MCF 10A (cell line): ENCODE measurements at places on chromosomes 2 and 18. TPM values are rescaled to one million over a fixed set of nuclear protein-coding genes. Genes with fewer than 3 reads are reported as not detected.
A peak's percentile ranks its signal among the peaks of the same experiment; 100 is the strongest.

DNA sequence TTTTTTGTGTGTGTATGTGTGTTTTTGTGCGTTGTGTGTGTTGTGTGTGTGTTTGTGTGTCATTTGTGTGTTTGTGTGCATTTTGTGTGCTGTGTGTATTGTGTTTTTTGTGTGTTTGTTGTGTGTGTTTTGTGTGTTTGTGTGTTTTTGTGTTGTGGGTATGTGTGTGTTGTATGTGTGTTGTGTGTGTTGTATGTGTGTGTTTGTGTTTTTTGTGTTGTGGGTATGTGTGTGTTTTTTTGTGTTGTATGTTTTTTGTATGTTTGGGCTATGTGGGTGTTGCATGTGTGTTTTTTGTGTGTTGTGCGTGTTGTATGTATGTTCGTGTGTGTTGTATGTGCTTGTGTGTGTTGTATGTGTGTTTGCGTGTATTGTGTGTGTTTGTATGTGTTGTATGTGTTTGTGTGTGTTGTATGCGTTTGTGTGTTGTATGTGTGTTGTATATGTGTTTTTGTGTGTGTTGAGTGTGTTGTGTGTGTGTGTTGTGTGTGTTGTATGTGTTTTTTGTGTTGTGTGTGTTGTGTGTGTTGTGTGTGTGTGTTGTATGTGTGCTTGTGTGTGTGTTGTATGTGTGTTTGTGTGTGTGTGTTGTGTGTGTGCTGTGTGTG lies 275.3 kb downstream of the HRH4 start:
- no peak for DNase-seq

DNA sequence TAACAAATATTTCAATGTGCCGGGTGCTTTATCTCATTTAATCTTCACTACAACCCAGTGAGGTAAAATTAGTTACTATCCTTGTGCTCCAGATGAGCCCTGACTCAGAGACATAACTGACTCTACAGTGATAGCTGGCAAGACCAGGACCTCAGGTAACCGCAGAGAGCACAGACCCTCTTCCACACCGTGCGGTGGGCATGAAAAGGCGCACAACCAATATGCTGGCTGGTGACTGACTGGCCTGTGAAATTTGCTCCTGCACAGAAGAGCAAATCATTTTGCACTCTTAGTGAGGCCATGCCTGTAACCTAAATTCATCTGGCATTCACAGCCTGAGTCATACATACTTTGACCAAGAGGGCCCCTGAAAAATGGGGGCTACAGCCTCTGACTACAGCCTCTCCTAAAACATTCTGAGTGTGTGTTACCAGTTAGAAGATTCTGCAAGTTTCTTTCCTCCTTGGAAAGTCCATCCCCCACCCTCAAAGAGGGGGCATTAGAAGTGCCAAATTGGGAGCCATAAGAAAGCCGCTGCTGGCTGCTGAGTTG lies 22.4 kb upstream of the MSGN1 start:
- no peak for DNase-seq

Gene ADRA2B
- not detected in 2 replicates for total RNA-seq

Gene RGPD6
- total RNA-seq: 16.7 and 21.0 TPM in 2 replicates

GRCh38 chr2:15984368-15985255 lies 44.3 kb downstream of the MYCN start:
- DNase-seq: no peak

Gene DCAF17
- 20.8 and 21.3 TPM in 2 replicates for total RNA-seq

DNA sequence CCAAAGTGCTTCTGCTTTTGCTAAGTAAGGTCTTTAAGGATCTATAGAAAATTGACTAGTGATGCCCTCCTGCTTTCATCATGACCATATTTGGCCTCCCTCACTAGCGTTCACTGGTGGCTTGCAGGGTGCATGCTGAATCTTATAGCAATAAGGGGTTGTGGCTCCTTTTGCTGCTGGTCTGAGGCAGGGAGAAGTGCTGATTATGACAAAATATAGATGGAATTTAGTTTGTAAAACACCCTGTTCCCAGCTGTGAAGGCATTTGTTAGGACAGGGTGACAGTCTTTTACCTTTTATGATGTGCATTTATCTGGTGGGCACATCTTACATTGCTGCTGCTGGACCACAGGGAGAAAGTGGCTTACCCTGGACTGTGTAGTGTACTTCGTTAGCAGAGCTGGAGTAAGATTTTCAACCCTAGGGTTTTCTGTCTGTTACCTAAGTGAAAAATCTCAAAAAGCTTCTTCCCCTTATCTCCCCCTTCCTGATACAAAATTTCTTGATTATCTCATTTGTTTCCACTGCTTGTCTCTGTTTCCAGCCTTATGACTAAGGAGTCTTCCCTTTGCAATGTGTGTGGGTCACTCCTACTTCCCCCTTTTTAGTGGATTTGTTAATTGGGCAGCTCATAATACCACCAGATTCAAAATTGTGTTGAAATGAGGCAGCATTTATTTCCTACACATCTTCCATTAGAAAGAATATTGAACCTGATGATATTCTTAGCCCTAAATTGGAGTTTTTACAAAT lies 21.2 kb upstream of the RPL37A start:
- DNase-seq: no peak

DNA sequence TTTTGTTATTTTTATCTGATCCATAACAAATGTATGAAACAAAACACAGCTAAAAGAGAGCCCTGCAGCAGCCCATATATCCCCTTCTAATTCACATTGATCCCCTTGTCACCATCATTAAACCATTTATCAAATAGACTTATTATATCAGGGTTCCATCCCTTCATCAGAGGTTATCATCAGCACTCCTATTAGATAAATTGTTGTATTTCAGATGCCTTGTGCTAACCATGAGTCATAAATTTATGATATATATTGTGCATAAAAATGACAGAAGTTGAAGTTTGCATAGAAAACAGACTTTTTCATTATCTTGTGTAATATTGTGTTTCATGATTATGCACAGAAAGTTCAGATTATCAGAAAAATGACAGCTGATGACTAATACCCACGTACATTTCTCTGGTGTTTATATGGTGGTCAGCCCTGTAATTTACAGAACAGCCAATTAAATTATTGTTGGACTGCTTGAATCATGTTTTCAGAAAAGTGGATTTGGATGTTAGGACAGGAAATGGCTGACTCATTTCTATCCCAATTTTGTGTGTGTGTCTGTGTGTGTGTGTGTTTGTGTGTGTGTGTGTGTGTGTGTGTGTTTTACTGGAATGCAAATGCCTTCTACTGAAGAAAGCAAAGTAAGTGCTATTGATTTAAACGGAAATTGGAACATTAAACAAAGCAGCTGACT lies 80.9 kb downstream of the PPP1R1C start:
- peak; percentile 77 for DNase-seq

Gene UGT1A5
- not detected in 2 replicates for total RNA-seq

Gene PRSS56
- total RNA-seq: not detected in 2 replicates

Gene SLC4A3
- total RNA-seq: 4.2 and 4.7 TPM in 2 replicates

DNA sequence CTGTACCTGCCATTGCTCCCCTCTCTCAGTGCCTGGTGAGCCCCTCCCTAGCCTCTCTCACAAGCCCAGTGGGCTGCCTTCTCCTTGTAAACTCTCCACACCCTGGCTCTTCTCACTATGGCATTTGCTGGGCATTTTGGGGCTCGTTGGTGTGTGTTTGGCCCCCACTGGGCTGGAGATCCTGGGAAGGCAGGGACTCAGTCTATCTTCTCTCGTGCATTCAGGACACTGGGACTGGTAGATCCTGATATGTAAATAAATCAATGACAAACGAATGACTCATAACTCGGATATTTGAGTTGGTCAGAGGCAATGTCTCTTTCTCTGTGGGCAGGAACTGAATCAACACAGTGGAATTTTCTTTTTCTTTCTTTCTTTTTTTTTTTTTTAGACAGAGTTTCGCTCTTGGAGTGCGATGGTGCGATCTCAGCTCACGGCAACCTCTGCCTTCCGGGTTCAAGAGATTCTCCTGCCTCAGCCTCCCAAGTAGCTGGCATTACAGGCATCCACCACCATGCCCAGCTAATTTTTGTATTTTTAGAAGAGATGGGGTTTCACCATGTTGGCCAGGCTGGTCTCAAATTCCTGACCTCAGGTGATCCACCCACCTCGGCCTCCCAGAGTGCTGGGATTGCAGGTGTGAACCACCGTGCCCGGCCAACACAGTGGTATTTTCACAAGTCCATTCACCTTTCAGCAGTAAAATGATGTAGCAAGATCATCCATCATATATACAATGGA lies 144.6 kb upstream of the SPRED2 start:
- DNase-seq: peak; percentile 89

Gene PSD4
- 9.6 and 13.2 TPM in 2 replicates for total RNA-seq

Gene IL36RN
- total RNA-seq: not detected in 2 replicates

Gene HAUS1
- total RNA-seq: 14.9 and 21.6 TPM in 2 replicates

DNA sequence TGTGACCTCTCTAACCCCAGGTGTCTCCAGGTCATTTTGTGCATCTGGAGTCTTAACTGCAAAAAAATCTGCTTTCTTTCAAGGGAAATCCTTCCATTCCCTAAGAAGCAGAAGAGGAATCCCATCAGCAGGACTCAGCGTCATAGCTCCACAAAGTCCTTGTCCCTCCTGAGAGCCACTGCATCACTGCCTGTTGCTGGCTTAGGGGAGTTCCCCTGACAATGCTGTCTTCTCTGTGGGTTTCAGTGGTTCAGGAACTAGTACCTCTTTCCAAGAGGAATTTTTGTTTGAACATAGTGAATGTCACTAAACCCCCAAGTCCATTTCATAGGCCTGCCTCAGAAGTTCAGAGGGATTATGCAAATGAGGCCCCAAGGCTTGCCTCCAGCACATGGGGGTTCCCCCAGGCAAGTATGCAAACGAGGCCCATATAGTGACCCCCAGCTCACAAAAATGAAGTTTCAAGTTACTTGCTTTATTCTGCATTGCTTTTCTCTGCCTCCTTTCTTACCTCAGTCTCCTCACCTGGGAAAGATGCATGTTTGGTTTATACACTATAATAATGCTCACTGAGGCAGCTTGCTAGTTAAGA lies 513.9 kb upstream of the MEX3C start:
- DNase-seq: no peak

DNA sequence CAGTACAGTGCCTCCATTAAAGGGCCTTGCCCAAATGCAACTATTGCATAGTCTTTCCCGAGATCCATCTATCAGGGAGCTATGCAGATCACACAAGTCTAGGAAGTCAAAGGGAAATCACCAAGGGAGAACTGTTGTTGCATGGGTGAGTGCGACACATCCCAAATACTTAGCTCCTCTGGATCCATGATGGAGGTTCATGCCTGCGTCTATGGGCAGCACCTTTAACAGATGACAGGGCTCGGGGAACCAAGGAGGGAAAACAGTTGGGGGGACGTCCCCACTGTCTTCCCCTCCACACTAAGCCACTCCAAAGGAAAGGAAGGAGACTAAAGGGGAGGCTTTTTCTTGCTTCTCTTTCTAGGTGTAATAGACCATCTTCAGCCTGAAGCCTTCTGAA lies 552.8 kb upstream of the PKDCC start:
- peak; percentile 5 for DNase-seq

Gene TMEM37
- 0.17 TPM in 1 of 2 replicates, not detected in the other for total RNA-seq

Gene SYT4
- total RNA-seq: not detected in 2 replicates

Gene TRIM43
- not detected in 2 replicates for total RNA-seq

GRCh38 chr2:86194751-86195054 lies 559 bp downstream of the IMMT start:
- no peak for DNase-seq

- no peak for DNase-seq
These were observed 82.0 kb downstream of the PHLPP1 start for GRCh38 chr18:62797329-62797728.

DNA sequence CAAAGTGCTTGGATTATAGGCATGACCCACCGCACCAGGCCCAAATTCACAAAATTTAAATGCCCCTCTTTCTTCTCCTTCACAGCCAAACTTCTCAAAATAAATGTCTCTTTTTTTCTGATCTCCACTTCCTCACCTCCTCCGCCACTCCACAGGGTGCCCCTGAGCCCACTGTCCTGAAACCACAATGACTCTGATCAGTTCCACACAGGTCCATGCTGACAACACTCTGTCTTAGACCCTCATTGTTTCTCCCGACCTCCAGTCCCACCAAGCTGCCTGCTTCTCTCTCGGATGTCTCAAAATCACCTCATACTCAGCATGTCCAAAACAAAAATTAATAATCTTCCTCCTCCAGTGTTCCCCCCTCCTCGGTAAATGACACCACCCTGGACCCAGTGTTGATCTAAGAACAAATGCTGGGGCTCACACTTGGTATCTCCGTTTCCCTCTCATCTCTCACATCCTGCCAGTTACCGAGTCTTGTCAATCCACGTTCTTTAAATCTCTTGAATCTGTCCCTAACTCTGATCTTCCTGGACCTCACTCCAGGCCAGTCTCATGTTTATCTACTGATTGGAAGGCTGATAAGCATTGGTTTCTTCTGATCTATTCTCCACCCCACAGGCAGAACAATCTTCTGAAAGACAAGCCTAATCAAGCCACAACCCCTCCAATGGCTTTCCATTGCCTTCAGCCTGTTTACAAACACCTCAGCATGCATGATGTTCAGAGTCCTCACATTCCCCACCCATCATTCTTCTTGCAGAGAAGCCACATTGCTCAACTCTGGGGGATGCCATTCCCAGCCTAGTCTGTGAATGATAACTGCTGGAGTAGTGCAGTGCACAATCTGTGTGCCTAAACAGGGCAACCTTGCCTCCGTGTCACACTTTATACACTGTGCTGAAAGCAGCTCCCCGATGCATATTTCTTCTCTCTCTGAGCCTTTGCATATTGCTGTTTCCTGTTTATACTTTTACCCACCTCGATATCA lies 12.4 kb upstream of the ANKRD44 start:
- DNase-seq: no peak

Gene AP1S3
- 56.9 and 57.7 TPM in 2 replicates for total RNA-seq

- DNase-seq: no peak
These were observed 3.7 kb downstream of the TNFRSF11A start for GRCh38 chr18:62328586-62329525.

- peak; percentile 55 for DNase-seq
These were observed 39.6 kb downstream of the PSMG2 start for GRCh38 chr18:12742453-12742852.

Gene ARHGEF33
- 0.07 and 0.76 TPM in 2 replicates for total RNA-seq

DNA sequence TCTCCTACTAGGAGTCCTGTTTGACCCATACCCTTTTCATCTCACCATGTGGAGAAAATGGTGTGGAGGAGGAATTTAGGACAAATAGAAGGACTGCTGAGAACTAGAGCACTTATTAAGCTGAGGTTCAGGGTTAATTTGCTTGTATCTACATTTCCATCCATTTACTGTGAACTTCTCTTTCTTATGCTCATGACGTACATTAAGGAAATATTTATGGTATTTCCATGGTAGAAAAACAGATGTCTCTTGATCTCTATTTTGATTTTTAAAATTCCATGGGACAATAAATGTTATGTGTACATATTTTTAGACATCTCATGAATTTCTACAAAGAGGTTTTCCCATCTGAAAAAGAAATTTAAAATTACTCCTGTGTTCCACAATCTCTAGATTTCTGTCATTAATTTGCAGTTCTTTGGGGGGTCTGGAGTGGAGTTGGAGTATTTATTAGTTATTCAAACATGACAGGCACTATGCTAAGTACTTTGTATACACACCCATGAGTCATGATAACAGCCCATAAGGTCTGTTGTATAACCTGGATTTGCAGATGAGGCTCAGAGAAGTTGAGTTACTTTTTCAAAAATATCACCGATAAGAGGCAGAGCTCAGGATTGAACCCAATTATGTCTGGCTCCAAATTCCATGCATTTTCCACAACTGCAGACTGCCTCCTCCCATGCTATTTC lies 112.6 kb downstream of the COPS8 start:
- no peak for DNase-seq

Gene ANO7
- total RNA-seq: 0.14 and 0.15 TPM in 2 replicates
